HCT116 (cell line): ENCODE measurements at places on chromosomes 1 and 21. TPM values are rescaled to one million over a fixed set of nuclear protein-coding genes. Genes with fewer than 3 reads are reported as not detected.

DNA sequence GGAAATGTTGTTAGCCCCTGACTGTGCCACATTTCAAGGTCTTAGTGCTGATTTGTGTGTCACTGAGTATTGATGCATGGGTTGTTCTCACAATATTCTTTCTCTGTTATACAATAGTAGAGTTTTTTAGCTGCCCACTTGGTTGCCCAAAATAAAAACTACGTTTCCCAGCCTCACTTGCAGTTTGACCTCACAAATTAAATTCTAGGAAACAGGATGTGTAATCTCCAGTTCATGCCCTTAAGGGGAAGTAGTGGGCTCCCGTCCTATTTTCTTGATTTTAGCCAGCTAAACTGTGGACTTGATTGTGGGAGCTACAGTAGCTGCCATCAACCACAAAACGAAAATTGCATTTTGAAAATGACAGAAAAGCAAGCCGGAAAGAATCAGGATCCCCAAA, 27.3 kb upstream of the LAMC1 start:
- no peak for DNase-seq

DNA sequence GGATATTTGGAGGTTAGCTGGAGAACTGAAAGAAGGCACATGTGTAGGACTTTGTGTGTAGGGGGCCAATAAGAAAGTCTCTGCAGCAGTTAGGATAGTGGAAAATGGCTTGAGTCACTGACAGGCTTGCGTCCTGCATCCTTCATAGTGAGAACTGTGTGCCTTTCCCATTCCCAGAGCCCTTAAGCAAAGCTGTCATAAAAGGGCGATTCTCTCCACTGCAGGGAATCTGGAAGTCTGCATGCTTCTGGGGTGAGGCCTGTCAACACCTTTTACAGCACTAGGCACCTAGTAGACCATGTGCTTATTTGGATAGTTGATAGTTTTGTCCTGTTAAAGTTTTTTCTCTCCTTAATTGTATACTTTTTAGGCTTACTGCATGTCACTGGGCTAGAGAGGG, 39.4 kb upstream of the MACF1 start:
- DNase-seq = no peak

Gene FGR
- total RNA-seq = not detected

DNA sequence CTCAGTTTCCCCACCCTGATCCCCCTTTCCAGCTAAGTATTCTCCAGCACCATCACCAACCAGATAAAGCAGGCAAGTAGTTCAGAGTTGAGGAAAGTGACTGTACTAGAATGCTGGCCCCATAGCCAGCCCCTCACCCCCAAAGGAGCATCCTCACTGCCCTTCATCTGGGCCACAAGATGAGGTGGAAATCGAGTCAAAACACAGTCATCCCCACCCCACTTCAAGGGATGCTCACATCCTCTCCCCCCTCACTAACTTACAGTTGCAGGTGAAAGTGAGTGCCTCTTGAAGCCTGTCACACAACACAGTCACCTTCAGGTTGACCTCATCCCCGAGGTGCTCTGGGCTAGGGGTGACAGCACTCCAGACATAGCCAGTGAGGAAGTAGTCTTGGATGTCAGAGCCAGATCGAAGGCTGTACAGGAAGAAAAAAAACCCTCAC, 30.4 kb downstream of the PIK3C2B start:
- no peak for DNase-seq

GRCh38 chr1:15325375-15326085, 78.5 kb downstream of the FHAD1 start:
- DNase-seq = no peak

GRCh38 chr1:192805832-192806323, 3.0 kb upstream of the RGS2 start:
- DNase-seq = peak; percentile 82

- no peak for DNase-seq
Observed at GRCh38 chr21:9763306-9763705, 758.1 kb upstream of the TPTE start.

- DNase-seq = no peak
Observed at GRCh38 chr21:38825269-38825668, 19.5 kb downstream of the ETS2 start.

Gene BCL10
- 33.8 TPM for total RNA-seq

Gene PDE4B
- 76.9 TPM for total RNA-seq

DNA sequence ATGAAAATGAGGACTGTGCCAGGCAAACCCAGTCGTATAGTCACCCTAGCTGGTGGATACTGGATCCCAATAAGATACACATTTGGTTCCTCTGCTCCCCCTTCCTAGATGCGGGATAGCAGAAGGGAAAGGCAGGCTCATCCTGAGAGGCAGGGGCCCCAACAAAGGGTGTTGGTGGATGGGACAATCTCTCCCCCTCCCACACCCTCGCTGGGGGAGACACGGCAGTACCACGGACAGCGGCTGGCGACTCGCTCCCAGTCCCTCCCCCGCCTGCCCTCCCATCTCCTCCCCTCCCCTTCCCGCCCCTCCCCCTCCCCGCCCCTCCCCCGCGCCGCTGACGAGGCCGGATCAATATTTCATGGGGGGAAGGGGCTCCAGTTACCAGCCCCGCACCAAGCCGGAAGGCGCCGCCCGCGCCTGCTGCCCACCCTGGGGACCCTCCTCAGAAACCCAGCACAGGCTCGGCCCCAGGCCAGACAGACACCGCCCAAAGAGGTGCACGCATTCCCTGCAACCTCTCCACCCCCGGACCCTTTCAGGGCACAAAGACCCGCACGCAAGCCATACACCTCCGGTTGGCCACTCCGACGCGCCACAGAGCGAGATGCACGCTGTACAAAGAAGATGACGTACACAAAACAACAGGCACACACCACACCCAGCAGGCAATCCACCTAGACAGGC, 11.5 kb downstream of the RIMS3 start:
- no peak for DNase-seq

DNA sequence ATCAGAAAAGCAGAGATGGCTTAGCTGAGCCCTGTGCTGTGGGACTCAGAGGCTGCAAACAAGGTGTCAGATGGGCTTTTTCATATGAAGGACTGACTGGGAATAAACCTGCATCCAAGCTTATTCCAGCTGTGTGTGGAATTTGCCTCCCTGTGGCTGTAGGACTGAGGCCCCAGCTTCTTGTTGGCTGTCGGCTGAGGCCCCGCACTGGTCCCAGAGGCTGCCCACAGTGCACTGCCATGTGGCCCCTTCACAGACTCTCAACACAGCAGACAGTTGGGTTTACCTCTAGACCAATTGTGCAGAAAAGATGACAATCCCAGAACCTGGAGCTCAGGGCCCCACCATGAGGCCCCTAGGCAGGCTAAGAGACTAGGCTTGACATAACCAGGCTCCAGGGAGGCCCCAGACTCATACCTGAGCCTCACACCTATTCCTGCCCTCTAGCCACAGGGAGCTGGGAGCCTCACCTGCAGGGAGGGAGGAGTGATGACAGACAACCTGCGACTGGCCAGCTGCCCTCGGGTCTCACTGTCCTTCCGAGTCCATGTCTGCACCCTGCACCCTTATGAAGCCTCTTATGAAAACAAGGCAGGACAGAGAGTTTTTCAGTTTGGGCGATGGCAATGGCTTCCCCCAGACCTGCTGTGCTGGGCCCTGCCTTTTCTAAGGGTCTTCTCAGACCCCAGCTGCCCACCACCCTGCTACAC, 615.5 kb downstream of the NPHP4 start:
- DNase-seq = no peak

DNA sequence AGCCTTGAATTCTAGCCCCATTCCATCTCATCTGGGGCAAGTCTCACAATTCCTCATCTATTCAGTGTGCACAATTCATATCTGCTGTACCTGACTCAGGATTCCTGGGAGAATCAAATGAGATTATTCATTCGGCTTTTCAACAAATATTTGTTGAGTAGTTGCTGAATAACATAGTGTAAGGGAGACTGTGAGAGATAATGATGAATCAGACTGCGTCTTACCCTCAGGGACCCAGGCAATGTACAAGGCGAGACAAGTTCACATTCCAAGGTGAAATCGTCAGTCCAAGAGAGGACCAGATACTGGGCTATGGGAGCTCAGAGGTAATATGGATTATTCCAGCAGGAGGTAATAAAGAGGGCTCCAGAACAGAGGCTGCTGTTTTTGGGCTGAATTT, 67.8 kb upstream of the SMYD2 start:
- no peak for DNase-seq

Gene C1QA
- 0.91 TPM for total RNA-seq

Gene FNDC10
- 8.4 TPM for total RNA-seq

- no peak for DNase-seq
Observed at GRCh38 chr1:246066573-246066972, 440.5 kb downstream of the SMYD3 start.

- no peak for DNase-seq
Observed at GRCh38 chr1:78387201-78387600, 103.6 kb upstream of the PTGFR start.
